ENCODE measurements at places on chromosomes 13 and 19. TPM values are rescaled to one million over a fixed set of nuclear protein-coding genes. Genes with fewer than 3 reads are reported as not detected.

GRCh38 chr19:41206926-41207750 lies 11.9 kb upstream of the AXL start:
- no peak for DNase-seq
- no peaks in the 10 kb centered on the region for H3K36me3 ChIP-seq
- H3K4me1 ChIP-seq = no peaks in the 10 kb centered on the region
- H3K27me3 ChIP-seq = no peaks in the 10 kb centered on the region
- no peak overlapping the region for H3K27ac ChIP-seq

- no peak overlapping the region for H3K4me3 ChIP-seq
- H3K4me1 ChIP-seq = peaks cover 10% of the 10 kb centered on the region
- peaks cover 6% of the 10 kb centered on the region for H3K36me3 ChIP-seq
- no peak overlapping the region for H3K27ac ChIP-seq
- H3K27me3 ChIP-seq = no peaks in the 10 kb centered on the region
These were observed 600 bp upstream of the ZNF226 start for GRCh38 chr19:44164327-44164672.

DNA sequence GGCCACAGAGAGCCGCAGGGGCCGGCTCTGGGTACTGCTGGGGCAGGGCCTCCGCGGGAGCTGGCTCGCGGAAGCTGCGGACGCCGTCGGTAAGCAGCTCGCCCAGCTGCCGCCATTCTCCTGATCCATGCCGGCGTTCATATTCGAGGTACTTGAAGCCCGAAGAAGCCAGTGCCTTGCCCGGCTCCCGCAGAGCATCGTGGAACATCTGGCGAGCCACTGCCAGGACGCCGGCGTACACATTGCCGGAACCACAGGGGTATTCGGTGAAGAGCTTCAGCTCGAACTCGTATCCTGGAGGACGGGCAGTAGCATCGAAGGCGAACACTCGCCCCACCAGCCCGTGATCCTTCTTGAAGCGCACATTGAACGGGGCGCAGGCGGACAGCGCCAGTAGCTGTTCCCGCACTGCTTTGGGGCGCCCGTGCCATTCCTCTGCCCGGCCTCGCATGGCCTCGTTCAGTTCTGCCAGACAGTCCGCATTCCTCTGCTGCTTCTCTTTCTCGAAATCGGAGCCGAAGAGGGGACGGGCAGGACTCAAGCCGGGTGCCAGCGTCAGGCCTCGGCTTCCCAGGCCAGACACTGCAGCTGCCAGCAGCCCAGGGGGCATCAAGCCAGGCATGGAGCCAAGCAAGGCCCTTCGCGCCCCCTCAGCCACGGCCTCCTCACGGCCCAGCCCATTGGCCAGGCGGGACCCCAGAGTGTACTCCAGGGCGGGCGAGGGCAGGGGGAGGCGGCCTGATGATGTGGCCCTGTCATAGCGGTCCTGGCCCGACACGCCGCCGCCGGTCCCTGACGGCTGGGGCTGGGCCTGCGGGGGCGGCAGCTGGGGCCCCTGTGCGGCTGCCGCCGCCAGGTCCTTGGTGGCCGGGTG lies 1.0 kb downstream of the IRF2BP1 start:
- H3K4me3 ChIP-seq = peak overlapping the region; percentile 83
- no peaks in the 10 kb centered on the region for H3K36me3 ChIP-seq
- peaks cover 37% of the 10 kb centered on the region for H3K4me1 ChIP-seq
- peak overlapping the region; percentile 92 for H3K27ac ChIP-seq
- DNase-seq = peak; percentile 76
- no peaks in the 10 kb centered on the region for H3K27me3 ChIP-seq

GRCh38 chr13:23684647-23685046 lies 114.4 kb downstream of the TNFRSF19 start:
- H3K27ac ChIP-seq = no peak overlapping the region
- no peak for DNase-seq
- no peaks in the 10 kb centered on the region for H3K36me3 ChIP-seq
- no peaks in the 10 kb centered on the region for H3K4me1 ChIP-seq
- H3K4me3 ChIP-seq = no peak overlapping the region
- no peaks in the 10 kb centered on the region for H3K27me3 ChIP-seq

- no peaks in the 10 kb centered on the region for H3K27me3 ChIP-seq
- no peaks in the 10 kb centered on the region for H3K4me1 ChIP-seq
- no peak overlapping the region for H3K4me3 ChIP-seq
- H3K27ac ChIP-seq = no peak overlapping the region
- peaks cover 3% of the 10 kb centered on the region for H3K36me3 ChIP-seq
These were observed 12.9 kb upstream of the MED26 start for GRCh38 chr19:16640951-16641350.

- H3K27ac ChIP-seq = no peak overlapping the region
- no peaks in the 10 kb centered on the region for H3K27me3 ChIP-seq
- peaks cover 7% of the 10 kb centered on the region for H3K4me1 ChIP-seq
- no peaks in the 10 kb centered on the region for H3K36me3 ChIP-seq
These were observed 127.5 kb downstream of the FREM2 start for GRCh38 chr13:38814331-38814730.

DNA sequence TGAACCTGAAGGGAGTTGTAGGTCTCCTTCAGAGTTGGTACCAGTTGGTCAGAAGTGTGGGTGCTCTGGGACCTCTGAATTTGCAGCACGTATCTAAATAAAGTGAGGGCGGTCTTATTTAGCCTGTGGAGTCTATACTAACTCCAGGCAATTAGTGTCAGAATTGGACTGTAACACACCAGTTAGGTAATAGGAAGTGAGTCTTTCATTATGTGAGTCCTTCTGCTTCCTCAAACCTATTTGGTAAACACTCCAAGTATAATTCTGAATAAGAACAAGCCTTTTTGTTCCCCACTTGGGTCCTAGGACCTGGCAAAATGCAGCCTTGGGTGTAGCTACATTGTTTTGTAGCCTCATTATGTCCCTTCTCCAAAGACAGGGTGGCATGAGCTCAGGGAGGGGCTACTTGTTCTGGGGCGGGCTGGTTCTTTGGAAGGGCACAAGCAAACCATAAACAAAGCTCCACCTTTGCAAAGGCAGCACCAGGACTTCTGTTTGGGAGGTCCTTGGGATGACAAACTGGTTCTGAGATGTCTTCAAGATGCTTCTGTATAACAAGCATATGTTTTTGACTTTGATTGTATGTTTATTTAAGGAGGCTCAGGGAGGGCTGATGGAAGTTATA lies 418.0 kb downstream of the ZNF536 start:
- H3K36me3 ChIP-seq = no peaks in the 10 kb centered on the region
- H3K4me1 ChIP-seq = no peaks in the 10 kb centered on the region
- no peak overlapping the region for H3K27ac ChIP-seq
- no peaks in the 10 kb centered on the region for H3K27me3 ChIP-seq

- H3K27ac ChIP-seq = no peak overlapping the region
- no peaks in the 10 kb centered on the region for H3K4me1 ChIP-seq
- H3K36me3 ChIP-seq = peaks cover 20% of the 10 kb centered on the region
- no peak for DNase-seq
- H3K27me3 ChIP-seq = no peaks in the 10 kb centered on the region
These were observed 19.8 kb upstream of the GNA15 start for GRCh38 chr19:3115916-3116602.

DNA sequence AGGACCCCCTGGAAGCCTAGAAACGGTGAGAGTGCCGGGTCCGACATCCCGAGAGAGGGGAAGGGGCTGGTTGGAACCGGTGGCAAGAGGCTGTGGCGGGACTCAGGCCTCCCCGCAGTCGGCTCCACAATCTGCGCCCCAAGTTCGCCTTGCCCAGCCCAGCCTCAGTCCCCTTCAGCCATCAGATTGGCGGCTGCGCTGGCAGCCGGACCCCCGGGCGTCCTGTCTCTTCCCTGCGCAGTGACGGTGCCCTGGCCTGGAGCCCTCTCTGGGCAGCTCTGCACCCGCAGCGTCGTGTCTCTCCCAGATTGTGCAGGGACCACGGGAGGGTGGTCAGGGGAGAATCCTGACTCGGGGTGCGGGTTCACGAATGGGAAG lies 315 bp downstream of the ZNF492 start:
- no peak overlapping the region for H3K4me3 ChIP-seq
- H3K4me1 ChIP-seq = no peaks in the 10 kb centered on the region
- H3K27ac ChIP-seq = no peak overlapping the region
- no peaks in the 10 kb centered on the region for H3K36me3 ChIP-seq

DNA sequence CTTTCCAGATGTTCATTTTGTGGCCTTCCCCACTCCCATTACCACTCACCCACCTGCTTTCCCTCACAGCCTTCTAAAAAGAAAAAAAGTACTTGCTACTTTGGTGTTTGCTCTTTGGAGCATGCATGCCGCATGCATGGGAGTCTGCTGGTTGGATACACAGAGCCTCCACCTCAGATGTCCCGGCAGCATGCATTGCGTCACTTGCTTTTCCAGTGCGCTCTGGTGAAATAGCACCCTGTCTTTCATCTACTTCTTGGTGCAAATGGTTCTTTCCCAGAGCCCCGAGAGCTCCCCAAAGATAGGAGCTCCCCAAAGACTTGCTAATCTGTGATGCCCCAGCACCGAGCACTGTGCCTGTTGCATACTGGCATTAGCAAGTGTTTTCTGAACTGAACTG lies 333.2 kb upstream of the ZNF507 start:
- H3K4me3 ChIP-seq = no peak overlapping the region
- no peak overlapping the region for H3K27ac ChIP-seq
- no peaks in the 10 kb centered on the region for H3K4me1 ChIP-seq
- no peaks in the 10 kb centered on the region for H3K27me3 ChIP-seq
- no peaks in the 10 kb centered on the region for H3K36me3 ChIP-seq
- no peak for DNase-seq

DNA sequence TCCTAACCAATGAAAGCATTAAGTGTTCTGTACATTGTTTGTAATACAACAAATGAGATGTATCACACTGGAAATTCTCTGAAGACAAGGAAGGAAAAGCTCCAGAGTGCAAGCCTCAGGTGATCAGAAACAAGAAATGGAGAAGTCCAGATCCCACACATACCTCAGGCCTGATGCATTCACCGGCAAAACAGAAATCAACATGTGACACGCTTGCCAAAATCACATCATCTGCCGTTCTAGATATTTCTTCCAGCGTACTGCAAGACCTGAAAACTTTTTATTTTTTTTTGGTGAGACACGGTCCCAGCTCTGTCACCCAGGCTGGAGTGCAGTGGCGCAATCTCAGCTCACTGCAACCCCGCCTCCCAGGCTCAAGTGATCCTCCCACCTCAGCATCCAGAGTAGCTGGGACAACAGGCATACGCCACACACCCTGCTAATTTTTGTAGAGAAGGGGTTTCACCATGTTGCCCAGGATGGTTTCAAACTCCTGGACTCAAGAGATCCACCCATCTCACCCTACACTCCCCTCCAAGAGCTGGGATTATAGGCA lies 48.6 kb downstream of the FOXO1 start:
- H3K4me3 ChIP-seq = no peak overlapping the region
- no peaks in the 10 kb centered on the region for H3K36me3 ChIP-seq
- no peak for DNase-seq
- H3K27me3 ChIP-seq = no peaks in the 10 kb centered on the region
- no peak overlapping the region for H3K27ac ChIP-seq

DNA sequence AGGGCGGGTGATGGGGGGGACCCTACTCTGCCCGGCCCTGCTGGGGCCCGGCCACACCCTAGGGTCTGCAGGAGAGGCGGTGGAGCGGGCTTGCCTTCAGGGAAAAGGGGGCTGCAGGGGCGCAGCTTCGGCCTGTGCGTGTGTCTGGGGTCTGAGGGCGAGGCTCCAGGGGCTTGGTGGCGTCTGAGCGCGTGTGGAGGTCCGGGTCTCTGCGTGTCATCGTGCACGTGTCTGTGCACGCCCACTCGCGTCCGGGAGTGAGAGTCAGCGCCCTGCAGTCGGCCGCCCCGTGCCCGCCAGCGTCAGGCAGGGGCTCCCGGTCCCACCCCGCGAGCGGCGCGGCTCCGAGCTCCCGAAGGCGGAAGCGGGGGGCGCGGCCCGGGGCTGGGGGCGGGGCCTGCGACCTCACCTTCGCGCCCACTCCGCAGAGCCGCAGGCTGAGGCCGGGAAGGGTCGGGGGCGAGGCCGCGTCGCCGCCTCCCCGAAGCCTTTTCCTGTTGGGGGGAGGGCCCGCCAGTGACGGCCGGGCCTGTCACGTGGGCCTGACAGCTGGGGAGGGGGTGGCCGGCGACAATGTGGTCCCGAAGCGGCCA lies at the start of gene ARHGAP45:
Gene ARHGAP45, plus strand, starts transcription at position 420 of the 593 bp plus-strand sequence. CDS start 239 bp downstream, outside the sequence.
- H3K36me3 ChIP-seq = no peaks in the 10 kb centered on the region
- no peak within 1 kb of the TSS for H3K27ac ChIP-seq
- peak within 1 kb of the TSS; percentile 18 for H3K4me3 ChIP-seq
- H3K4me1 ChIP-seq = peaks cover 10% of the 10 kb centered on the region
- DNase-seq = no peak
- no peaks in the 10 kb centered on the region for H3K27me3 ChIP-seq

DNA sequence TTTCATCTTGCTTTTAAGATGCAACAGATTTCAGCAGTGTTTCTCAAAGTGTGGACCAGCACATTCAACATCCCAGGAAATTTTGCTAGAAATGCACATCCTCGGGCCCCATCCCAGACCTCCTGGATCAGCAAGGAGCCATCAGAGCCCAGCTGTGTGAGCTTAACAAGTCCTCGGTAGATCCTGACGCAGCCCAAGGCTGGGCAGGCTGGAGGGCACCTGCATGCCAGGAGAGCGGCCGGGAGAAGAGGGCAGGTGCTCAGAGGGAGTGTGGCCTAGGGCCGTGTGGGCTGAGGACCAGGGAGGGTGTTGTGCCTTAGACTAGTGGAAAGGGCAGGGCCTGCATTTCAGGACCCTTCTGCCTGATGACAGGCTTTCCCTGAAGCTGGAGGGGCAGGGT lies 2.2 kb upstream of the MCF2L start:
- peak; percentile 50 for DNase-seq
- no peak overlapping the region for H3K27ac ChIP-seq
- H3K36me3 ChIP-seq = no peaks in the 10 kb centered on the region
- no peaks in the 10 kb centered on the region for H3K27me3 ChIP-seq
- H3K4me1 ChIP-seq = no peaks in the 10 kb centered on the region
- H3K4me3 ChIP-seq = no peak overlapping the region

GRCh38 chr19:3736106-3736724 lies 25.3 kb downstream of the APBA3 start:
- H3K27ac ChIP-seq = no peak overlapping the region
- no peak overlapping the region for H3K4me3 ChIP-seq
- no peaks in the 10 kb centered on the region for H3K4me1 ChIP-seq
- DNase-seq = no peak

- no peak overlapping the region for H3K27ac ChIP-seq
- peak overlapping the region; percentile 24 for H3K4me3 ChIP-seq
- no peaks in the 10 kb centered on the region for H3K27me3 ChIP-seq
These were observed 7.3 kb upstream of the PTPRH start for GRCh38 chr19:55216461-55217198.

DNA sequence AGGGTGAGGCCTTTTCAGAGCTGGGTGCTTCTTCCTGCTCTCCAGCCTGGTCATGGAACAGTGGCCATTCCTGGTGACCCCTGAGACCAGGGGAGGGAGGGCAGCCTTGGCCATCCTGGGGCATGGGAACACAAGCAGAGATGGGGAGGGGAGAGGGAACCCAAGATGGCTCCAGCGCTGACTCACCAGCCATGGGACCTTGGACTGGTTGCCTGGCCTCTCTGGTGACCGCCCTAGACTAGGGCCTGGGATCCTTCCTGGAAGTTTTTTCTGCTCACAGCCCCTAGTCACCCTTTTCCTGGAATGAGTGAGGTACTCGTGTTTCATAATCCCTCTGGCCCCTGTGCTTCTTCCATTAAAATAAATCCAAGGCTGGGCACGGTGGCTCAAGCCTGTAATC lies 3.3 kb upstream of the OPA3 start:
- no peaks in the 10 kb centered on the region for H3K36me3 ChIP-seq
- no peak overlapping the region for H3K27ac ChIP-seq
- peaks cover 7% of the 10 kb centered on the region for H3K4me1 ChIP-seq
- no peak for DNase-seq

The TPTE2 gene
- total RNA-seq = not detected

The KLK11 gene
- total RNA-seq = 8.4 TPM

The NLRP9 gene
- not detected for total RNA-seq

The TTC9B gene
- not detected for total RNA-seq

The PHF11 gene
- total RNA-seq = 18.6 TPM

The COX6B2 gene
- not detected for total RNA-seq

The IPO5 gene
- 80.4 TPM for total RNA-seq

The KLK10 gene
- total RNA-seq = 0.32 TPM

The ZNF534 gene
- not detected for total RNA-seq

The PIAS4 gene
- 20.7 TPM for total RNA-seq

The IFI30 gene
- total RNA-seq = 12.2 TPM

The NLRP11 gene
- 0.14 TPM for total RNA-seq
